ENCODE measurements at places on chromosomes 1 and 21. TPM values are rescaled to one million over a fixed set of nuclear protein-coding genes. Genes with fewer than 3 reads are reported as not detected.

GRCh38 chr1:201515895-201516294 is 9.0 kb upstream of the CSRP1 start:
- no peaks in the 10 kb centered on the region for H3K27me3 ChIP-seq

DNA sequence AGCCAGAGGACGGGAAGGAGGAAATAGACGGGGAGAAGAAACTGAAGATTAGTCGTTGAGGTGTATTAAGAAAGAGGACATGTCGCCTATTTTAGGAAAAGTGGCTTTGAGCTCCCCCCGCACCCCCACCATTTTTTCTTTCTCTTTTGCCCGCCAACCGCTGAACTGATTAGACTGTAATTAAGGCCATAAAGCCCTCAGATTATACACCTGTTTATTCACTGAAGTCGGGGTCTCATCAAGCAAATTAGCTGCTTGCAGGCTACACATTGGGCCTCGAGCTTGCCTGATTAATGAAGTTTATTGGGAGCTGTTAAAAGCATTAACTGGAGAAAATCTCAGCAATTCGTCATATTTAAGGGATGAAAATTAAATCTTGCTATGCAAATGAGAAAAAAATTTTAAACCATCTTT is 119.4 kb upstream of the RRP15 start:
- DNase-seq: no peak
- H3K36me3 ChIP-seq: no peaks in the 10 kb centered on the region
- H3K4me1 ChIP-seq: no peaks in the 10 kb centered on the region

DNA sequence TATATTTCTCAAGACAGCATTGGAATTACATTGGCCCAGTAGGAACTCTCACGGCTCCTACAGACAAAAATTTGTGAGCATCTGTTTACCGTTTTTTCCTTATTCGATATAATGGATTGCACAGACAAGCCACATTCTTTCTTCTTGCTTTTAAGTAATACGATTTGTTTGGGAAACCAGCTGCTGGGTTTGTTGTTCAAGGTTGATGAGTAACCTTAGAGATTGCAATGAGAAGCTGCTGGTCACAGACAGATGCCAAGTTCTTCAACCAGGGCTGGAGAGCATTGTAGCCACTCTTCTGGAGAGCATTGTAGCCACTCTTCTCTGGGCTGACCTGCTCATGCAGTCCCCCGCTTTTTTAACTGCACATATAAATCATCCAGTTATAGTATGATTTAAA is 1.4 kb upstream of the MIA3 start:
- H3K36me3 ChIP-seq: no peaks in the 10 kb centered on the region
- H3K27me3 ChIP-seq: peaks cover 22% of the 10 kb centered on the region
- peaks cover 3% of the 10 kb centered on the region for H3K4me1 ChIP-seq

DNA sequence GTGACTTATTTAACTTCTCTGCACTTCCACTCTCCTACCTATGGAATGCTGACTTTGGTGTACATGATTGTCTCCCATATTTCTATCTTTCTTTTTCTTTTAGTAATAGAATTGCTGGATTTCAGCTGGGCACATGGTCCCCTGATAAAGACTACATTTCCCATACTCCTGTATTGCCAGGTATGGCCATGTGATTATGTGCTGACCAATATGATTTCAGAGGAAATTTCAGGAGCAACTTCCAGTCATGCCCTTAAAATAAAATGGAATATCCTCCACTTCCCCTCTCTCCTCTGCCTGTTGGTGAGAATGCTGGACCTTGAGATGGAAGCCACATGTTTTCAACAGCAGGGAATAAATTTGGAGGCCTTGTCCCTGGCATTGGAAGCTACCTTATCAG is 130.7 kb upstream of the IGSF21 start:
- no peak for DNase-seq
- H3K4me3 ChIP-seq: no peak overlapping the region
- H3K36me3 ChIP-seq: no peaks in the 10 kb centered on the region
- H3K27ac ChIP-seq: no peak overlapping the region
- H3K27me3 ChIP-seq: peaks cover 34% of the 10 kb centered on the region
- H3K4me1 ChIP-seq: no peaks in the 10 kb centered on the region

- no peak overlapping the region for H3K4me3 ChIP-seq
- H3K36me3 ChIP-seq: peaks cover 11% of the 10 kb centered on the region
- no peak overlapping the region for H3K27ac ChIP-seq
- no peaks in the 10 kb centered on the region for H3K4me1 ChIP-seq
- DNase-seq: no peak
Measured at GRCh38 chr1:225870911-225871310, 11.3 kb downstream of the TMEM63A start.

GRCh38 chr1:209583408-209583807 is at the start of gene CAMK1G:
Gene CAMK1G, plus strand, starts transcription at chr1:209583714. Its CDS starts 11,270 bp downstream, at chr1:209594984.
- peaks cover 15% of the 10 kb centered on the region for H3K4me1 ChIP-seq
- peaks cover 3% of the 10 kb centered on the region for H3K27me3 ChIP-seq
- peak within 1 kb of the TSS; percentile 50 for H3K27ac ChIP-seq
- no peaks in the 10 kb centered on the region for H3K36me3 ChIP-seq
- peak; percentile 69 for DNase-seq

DNA sequence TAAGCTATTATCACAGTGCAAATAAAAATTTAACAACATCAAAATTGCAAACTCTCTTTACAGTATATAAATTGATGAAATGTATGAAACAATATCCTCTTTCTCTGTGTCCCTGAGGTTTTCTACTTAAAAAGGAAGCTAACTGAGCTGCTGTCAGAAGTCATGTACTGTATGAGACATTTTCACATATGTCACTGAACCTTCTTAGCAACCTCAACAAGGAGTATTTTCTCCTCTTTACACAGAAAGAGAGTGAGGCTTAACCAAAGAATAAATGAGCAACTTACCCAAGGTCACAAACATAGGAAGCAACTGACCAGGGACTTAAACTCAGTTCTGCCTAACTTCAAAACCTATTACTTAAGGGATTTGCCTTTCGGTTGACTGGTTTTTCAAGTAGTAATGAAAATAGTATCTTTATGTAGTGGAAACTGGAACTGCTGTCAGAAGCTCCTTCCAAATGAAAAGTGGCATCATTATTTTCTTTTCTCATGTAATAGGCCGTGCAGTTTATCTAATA is 288.9 kb downstream of the LRRIQ3 start:
- no peak overlapping the region for H3K4me3 ChIP-seq
- no peak overlapping the region for H3K27ac ChIP-seq
- no peaks in the 10 kb centered on the region for H3K4me1 ChIP-seq
- no peaks in the 10 kb centered on the region for H3K27me3 ChIP-seq

DNA sequence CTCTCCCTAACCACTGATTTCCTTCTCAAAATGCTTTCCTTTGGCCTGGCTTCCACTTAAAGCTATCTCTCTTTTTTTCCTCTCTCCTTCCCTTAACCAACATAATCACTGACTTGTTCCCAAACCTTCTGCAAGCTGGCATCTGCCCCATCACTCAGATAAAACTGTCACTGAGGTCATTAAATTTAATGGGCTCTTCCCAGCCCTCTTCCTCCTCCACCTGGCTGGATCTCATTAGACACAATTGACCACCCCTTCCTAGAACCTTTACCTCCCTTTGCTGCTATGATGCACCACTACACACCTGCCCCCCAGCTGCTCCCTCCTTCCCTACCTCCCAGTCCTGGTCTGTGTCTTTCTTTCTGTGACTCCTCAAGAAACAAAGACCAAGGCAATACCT is 44.0 kb upstream of the GJB5 start:
- no peak overlapping the region for H3K27ac ChIP-seq
- H3K27me3 ChIP-seq: peaks cover 5% of the 10 kb centered on the region
- H3K4me1 ChIP-seq: no peaks in the 10 kb centered on the region
- H3K4me3 ChIP-seq: no peak overlapping the region
- DNase-seq: no peak

DNA sequence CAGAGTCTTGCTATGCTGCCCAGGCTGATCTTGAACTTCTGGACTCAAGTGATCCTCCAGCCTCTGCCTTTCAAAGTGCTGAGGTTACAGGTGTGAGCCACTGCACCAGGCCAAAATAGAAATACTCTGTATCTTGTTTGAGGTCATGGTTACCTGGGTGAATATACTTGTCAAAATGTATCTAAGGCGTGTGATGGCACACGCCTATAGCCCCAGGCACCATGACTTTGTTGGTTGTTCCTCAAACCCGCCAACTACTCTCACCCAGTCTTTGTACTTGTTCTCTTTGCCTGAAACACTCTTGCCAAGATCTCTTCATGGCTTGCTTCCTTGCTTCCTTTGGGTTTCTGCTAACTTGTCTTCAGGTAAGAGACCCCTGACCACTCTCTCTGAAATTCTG is 38.0 kb upstream of the RGS5 start:
- no peak for DNase-seq
- no peak overlapping the region for H3K4me3 ChIP-seq
- no peak overlapping the region for H3K27ac ChIP-seq
- no peaks in the 10 kb centered on the region for H3K27me3 ChIP-seq

DNA sequence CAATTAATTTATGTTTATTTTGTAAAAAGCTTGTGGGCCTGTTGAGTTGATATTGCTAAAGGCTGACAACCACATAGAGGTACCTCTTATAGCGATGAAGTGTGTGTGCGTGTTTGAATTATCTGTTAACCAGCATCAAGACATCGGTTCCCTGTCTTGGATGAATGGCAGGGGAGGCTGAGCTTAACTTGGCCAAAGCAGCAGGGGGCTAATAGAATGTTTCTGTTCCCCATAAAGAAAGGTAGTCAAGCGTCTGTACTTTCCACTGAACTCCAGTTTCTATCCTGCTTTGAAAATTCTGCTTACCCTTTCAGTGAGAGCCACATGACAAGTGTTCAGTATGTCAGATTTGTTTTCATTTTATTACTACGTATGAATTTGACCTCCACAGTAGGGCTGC is 63.0 kb downstream of the ROR1 start:
- DNase-seq: no peak
- H3K4me3 ChIP-seq: no peak overlapping the region
- H3K27ac ChIP-seq: no peak overlapping the region
- no peaks in the 10 kb centered on the region for H3K27me3 ChIP-seq
- no peaks in the 10 kb centered on the region for H3K36me3 ChIP-seq

DNA sequence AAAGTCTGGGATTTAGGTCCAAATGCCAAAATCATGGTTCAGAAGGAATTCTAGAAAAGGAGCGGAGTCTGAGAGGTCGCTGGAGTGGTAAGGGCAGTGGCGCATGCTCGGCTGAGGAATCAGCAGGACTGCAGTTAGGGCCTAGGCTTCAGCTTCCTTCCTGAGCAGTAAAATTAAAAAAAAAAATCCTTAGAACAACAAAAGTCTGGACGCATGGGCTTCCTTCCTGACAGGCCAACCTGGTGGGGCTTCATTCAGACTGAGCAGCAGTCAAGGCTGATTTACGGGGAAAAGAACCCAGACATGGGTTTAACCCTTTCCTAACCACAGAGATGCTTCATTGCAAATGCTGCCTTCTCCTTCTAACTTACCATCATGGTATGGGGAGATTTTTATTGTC is 17.1 kb downstream of the RNF220 start:
- H3K36me3 ChIP-seq: no peaks in the 10 kb centered on the region
- no peak overlapping the region for H3K27ac ChIP-seq
- H3K4me3 ChIP-seq: no peak overlapping the region
- no peak for DNase-seq
- H3K27me3 ChIP-seq: peaks cover 31% of the 10 kb centered on the region

- H3K27me3 ChIP-seq: no peaks in the 10 kb centered on the region
- DNase-seq: no peak
- no peaks in the 10 kb centered on the region for H3K36me3 ChIP-seq
- no peak overlapping the region for H3K4me3 ChIP-seq
- no peaks in the 10 kb centered on the region for H3K4me1 ChIP-seq
Measured at GRCh38 chr1:82919837-82920236, 1079.1 kb downstream of the TTLL7 start.

- H3K27me3 ChIP-seq: no peaks in the 10 kb centered on the region
- no peaks in the 10 kb centered on the region for H3K36me3 ChIP-seq
Measured at GRCh38 chr21:43933199-43933598, 68.2 kb downstream of the AGPAT3 start.

DNA sequence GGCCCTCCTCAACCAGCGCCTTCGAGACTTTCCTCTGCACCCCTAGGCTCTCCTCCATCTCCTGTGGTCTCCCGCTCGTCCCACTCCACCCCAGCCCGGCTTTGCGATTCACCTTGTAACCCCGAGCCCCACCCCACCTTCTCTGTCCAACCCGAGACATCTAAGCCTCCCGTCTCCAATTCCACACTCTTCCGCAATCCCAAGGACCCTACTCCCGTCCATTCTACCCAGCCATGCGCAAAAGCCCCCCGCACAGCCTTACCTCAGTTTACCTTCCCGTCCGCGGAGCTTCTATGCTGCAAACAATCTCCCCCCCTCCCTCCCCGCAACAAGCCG is 174 bp downstream of the SH3BP5L start:
- peak overlapping the region; percentile 93 for H3K27ac ChIP-seq
- DNase-seq: no peak
- no peaks in the 10 kb centered on the region for H3K36me3 ChIP-seq
- no peaks in the 10 kb centered on the region for H3K27me3 ChIP-seq

DNA sequence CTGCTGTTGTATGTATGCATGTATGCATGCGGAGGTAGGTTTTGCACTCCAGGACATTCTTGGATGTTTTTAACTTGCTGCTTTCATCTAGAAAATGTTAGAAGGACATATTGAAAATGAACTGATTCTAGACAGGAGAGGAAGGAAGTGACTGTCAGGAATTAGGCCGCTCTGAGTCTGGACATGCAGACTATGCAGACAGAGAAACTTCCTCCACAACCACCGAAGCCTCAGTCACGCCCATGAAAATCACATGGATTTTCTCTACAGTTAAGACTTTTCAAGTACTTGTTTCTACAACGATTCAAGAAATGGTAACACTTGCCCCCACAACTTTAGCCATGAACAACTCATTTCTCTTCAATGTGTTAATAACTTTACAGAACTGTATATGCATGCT is 211.1 kb downstream of the SMYD3 start:
- H3K27ac ChIP-seq: no peak overlapping the region
- H3K36me3 ChIP-seq: no peaks in the 10 kb centered on the region
- H3K4me1 ChIP-seq: peaks cover 11% of the 10 kb centered on the region
- H3K27me3 ChIP-seq: no peaks in the 10 kb centered on the region
- DNase-seq: no peak

DNA sequence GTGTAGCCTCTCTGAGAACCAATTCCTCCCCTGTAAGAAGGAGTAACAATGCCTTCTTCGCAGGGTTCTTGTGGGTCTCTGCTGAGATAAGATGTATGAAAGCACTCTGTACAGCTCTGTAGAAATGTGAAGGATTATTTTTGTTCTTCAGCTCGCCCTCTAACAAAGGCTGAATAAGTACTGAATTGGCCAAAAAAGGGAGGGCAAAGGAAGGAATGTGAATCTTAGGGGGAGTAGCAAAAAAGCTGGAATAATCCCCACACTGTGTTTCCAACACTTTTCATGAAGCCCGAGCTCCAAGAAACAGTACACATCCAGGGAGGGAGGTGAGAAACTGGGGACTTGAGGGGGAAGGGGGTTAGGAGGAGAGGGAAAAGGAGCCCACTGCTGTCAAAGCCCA is 14.0 kb upstream of the SLC41A1 start:
- H3K4me1 ChIP-seq: peaks cover 17% of the 10 kb centered on the region
- peak overlapping the region; percentile 74 for H3K27ac ChIP-seq
- no peak for DNase-seq

GRCh38 chr1:1285611-1286311 is 5.5 kb downstream of the SCNN1D start:
- H3K27me3 ChIP-seq: no peaks in the 10 kb centered on the region
- H3K4me1 ChIP-seq: no peaks in the 10 kb centered on the region
- no peak overlapping the region for H3K4me3 ChIP-seq
- H3K36me3 ChIP-seq: no peaks in the 10 kb centered on the region

RPS6KA1 gene
- total RNA-seq: 32.4 TPM

UBE2U gene
- total RNA-seq: 0.11 TPM

OR2T2 gene
- total RNA-seq: not detected

LRRC3 gene
- 5.9 TPM for total RNA-seq

FAM151A gene
- 0.21 TPM for total RNA-seq

OR2W3 gene
- total RNA-seq: 0.70 TPM

LCE2B gene
- total RNA-seq: not detected

PGLYRP4 gene
- not detected for total RNA-seq

NFIA gene
- 14.9 TPM for total RNA-seq

GPR61 gene
- 3.3 TPM for total RNA-seq

AXDND1 gene
- total RNA-seq: 0.54 TPM

GRIK1 gene
- total RNA-seq: 0.53 TPM

Measured in cardiac muscle cell (in vitro differentiated cells and primary cell).